Activated CD8-positive, alpha-beta memory T cell treated with anti-CD3 and anti-CD28 coated beads for 1 hour (primary cell): ENCODE measurements at places on chromosomes 6 and 20.
A peak's percentile ranks its signal among the peaks of the same experiment; 100 is the strongest.

DNA sequence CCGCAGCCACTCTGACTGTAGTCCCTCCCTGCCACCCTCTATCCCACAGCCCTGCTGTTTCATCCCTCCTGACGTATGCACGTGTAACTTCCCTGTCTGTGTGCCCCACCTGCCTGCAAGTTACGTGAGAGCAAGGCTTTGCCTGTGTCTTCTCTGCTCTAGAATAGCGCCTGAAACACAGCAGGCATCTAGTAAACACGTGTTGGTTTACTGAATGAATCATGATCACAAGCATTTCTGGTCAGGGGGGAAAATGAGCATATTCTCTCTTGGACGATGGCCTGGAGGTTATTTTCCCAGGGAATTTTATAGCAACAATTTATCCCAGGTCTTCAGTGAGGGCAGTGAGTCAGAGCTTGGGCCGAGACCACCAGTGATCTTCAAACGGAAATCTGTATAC is 38.3 kb downstream of the PSMG4 start:
- no peak for DNase-seq

DNA sequence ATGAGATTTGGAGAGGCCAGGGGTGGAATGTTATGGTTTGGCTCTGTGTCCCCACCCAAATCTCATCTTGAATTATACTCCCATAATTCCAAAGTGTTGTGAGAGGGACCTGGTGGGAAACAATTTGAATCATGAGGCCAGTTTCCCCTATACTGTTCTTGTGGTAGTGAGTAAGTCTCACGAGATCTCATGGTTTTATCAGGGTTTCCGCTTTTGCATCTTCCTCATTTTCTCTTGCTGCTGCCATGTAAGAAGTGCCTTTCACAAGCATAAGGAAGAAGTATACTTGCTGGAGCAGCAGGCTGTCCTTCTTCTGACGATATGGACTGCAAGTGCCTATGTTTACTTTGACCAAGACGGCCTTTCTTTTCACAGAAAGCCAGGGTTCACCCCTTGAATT is 270.5 kb downstream of the ESR1 start:
- no peak for DNase-seq

GRCh38 chr6:29925727-29926412 is 16.5 kb upstream of the HLA-A start:
- no peak for DNase-seq

- no peak for DNase-seq
These were observed 144.2 kb downstream of the REV3L start for GRCh38 chr6:111338843-111339242.

DNA sequence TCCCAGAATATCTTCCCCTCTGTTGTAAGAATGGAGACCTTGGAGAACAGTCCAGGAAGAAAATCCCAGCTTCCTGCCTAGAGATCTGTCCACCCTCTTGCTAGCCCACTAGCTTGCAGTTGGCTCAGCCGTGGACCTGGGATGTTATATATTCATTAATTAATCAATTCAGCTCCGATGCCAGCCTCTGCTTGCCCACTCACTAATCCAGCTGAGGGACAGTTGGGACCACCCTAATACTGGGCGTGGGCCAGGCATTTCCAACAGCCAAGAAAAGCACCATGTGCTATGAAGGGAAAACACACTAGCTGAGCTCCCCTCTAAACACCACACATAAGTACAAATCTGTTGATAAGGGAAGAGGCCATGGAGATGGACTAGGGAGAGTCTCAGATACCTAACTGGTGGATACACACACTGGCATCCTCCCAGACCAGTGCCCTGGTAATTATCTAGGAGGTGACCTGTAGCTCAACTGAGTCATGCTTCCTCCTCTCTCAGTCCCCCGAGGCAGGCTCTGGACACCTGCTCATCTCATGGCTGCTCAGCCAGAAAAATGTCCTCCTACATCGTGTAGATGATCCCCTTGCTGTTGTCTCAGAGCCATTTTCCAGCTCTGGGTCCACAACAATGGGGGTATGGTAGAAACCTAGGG is 78.9 kb downstream of the ANKRD60 start:
- DNase-seq = no peak

DNA sequence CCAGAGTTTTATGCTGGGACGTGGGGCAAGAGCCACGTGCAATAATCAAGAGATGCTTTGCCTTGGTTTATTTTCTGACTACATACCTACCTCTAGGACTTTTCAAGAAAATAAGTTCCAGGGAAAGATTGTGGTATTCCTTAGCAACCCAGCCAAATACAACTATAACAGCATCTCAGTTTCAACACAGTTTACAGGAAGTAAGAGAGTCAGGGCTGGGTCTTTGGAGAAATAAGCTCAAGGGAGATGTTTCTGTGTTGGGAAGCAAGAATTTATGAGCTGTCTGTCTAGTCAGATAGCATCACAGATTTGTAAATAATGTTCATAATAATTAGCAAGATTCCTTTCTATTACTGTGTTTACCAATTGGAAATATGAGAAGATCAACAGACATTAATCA is 35.1 kb downstream of the MAP3K5 start:
- DNase-seq = no peak

DNA sequence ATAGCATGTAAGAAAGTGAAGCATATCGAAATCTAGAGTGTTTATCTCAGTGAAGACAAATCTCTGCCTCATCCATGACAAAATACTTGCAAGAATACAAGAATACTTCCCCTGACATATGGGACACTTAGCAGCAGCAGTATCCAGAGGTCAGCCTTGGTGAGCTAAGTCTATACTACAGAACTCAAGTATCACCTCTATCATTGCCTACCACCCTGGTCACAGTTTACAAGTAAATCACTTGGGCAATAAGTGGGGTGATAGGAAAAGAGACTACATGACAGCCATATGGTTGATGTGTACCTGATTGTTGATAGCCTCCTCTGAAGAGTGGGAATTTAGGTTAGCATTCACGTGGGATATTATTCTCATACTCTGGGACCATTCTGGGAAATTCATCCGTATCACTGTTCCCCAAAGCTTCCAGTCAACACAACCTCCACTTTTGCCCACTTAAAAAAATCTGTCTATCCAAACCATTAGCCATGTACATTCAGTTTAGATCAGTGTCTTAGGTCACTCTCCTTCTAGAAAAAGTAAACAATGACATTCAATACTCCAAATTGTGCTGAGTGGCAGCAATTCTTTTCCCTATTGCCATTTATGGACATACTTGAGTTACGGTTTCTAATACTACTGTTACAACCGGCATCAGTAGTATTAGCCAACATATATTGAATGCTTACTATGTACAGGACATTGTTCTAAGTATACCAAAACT is 118.2 kb upstream of the PRSS16 start:
- DNase-seq = no peak

DNA sequence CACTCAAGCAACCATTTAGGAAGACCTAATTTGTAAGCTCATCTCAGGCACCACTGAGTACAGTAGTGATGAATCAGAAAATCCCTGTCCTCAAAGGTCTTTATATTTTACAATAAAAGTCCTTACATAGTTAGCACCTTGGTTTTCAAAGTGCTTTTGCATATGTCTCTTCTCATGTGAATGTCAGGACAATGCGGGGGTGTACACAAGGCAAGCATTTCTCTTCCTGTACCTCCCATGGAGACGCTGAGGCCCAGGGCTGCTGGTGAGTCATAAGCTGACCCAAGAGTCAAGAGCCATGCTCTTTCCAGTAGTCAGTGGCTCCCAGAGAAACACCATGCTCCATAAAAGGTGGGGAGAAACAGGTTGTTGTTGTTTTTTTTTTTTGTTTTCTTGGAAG is 174.0 kb downstream of the GJA10 start:
- DNase-seq = no peak

- no peak for DNase-seq
These were observed 78.4 kb upstream of the ATXN1 start for GRCh38 chr6:16839631-16840179.

GRCh38 chr6:15389765-15390723 is 144.2 kb downstream of the JARID2 start:
- DNase-seq = no peak

GRCh38 chr6:151119823-151120524 is 119.8 kb upstream of the AKAP12 start:
- DNase-seq = no peak

DNA sequence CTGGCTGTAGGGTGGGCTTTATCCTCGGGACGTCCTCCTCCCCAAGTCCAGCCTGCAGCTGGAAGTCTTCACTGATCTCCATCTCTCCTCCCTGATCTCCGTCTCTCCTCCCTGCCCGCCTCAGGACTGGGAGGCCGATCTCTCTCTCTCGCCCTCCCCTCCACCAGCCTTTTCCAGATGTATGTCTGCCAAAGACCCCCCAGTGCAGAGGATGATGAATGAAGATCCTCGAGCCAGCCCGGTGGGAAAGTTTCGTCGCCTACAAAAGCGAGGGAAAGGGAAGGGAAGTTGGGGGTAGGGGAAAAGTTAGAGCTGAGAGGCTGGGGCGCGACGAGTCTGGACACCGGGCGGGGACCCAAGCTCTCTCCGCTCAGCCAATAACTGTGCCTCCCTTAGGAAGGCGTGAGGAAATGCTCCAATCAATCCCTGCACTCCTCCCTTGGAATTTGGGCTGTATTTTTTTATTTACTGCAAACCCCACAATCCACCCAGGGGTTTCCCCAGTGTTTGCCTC is 595 bp upstream of the SRF start:
- DNase-seq = no peak

DNA sequence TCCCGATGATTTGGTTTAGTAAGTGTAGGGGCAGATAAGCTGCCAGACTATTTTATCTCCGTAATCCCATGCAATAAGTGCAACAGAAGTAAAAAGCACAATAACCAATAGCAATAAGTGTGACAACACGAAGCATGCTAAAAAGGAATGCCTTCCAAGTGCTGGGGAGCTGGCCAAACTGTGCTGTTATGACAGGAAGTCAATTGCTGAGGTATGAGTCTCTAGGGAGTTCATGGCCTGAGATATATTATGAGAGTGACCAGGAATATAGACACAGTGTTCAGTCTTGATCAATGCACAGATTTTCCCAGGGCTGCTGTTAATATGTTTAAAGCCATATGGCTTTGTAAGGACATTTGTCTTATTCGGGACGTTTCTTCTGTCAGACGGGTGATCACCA is 10.5 kb upstream of the ANGPT4 start:
- no peak for DNase-seq

DNA sequence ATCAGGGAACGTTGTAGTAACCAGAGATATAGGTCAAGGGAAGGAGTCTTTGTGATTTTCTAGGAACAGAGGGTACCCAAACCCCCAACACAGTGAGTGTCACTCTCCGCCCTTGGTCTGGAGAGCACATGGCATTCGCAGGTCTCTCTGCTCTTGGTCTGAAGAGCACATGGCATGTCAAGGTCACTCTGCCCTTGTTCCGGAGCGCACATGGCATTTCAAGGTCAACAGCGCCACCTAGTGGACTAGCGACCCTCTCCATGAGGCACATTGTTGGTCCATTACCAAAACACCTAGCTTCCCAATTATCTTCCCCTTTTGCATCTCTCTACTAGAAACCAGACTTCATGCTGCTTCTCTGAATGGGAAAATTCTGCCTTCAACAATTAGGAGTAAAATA is 260.0 kb downstream of the C6orf118 start:
- DNase-seq = no peak

DNA sequence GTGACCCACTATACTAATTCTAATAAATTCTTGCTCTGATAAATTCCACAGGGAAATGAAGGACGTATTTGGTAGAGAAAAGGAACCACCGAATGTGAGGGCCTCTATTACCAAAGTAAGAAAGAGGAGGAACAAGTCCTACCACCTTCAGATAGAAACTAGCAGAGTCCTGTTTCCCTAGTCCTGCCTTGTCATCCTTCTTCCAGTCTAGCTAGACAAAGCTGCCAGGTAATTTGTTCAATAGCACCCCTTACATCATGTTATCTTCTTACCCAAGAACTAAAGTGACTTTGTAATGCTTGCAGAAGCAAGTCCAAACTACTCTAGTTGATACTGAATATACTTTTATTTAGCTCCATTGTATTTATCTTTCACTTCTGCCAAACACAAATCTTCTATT is 29.3 kb upstream of the FAM83B start:
- no peak for DNase-seq

DNA sequence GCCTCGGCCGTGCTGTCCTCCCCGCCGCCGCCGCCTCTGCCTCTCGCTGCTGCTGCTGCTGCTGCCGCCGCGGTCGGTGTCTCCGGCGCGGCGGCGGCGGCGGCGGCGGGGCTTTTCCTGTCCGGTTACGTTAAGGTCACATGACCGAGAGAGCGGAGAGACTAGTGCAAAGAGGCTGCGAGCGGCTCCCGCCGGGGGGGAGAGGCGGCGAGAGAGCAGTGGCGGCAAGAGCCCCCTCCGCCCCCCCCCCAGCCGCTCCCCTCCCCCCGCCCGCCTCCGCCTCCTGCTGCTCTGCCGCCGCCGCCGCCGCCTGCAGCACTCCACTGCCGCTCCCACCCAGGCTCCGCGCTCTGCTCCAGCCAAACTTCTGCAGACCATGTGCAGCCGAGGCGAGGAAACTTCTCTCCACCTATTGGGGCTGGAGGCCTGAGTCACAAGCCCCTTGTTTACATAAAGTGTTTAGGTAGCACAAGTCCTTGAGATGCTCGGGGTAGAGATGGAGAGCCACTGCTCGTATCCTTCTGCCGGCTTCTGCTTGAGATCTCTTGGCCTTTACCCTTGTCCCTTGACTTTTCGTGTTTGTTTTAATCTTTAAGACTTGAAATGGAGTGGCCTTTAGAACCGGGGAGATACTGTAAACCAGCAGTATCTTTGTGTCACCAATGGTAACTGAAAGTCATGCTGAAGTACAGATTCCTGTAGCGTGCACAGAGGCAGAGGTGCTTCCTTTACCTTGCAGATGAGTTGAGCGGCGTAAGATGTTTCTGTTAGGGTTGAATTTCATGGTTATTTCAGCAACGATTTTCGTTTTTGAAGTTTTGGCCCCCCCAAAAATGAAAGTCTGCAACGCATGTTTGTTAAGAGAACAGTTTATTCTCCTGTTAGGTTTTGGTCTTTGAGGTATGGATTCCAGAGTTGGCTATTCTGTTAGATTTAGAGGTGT is at the start of gene ZBTB2:
Gene ZBTB2 (minus strand): TSS at position 89 of the 943 bp plus-strand sequence. CDS start 17,922 bp downstream, outside the sequence.
- DNase-seq = peak; percentile 45

DNA sequence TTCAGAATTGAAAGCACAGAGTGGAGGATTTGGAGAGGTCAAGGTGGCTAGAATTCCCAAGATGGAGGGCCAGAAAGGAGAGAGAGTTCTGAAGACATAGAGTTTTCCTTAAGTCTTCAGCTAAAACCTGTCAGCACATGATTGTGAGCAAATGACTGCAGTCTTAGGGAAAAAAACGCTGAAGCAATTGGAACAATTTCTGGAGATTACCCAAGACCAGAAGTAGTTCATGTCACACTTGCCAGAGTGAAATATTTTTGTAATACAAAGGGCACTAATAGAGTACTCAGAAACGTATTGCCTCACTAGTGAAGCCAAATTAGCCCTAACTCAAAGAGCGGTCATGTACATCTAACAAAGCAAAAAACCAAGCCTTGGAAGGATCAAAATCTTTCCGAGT is 541.3 kb upstream of the MARCKS start:
- DNase-seq = no peak

- no peak for DNase-seq
These were observed 34.6 kb downstream of the RAMACL start for GRCh38 chr6:166551754-166552495.
